ENCODE measurements at places on chromosomes 7 and 10.

DNA sequence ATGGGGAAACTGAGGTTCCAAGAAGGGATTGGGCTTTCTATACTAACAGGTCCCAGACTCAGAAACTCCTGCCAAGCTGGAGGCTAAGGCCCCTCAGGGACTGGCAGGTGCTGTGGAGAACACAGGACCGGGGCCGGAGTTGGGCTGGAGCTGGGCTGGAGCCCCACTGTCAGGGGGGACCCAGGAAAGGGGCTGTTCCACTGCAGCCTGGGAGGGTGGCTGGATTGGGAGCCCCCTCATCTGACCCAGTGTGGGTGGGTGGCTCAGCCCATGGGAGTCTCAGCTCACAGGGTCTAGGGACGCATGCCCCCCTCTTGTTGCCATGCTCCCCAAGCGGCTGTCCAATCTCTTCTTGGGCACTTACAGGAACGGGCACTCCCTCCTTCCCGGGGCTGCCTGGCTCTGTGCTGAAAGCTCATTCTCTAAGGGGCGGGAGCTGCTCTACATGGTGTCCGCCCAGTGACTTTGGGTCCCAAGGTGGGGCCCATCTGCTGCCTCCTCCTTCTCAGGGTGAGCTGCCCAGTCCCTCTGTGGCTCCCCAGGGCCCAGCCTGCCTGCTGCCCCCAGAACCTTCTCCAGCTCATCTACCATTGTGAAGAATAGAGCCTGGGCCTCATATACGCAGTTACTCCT, 126.5 kb downstream of the MYL10 start:
- no peak for DNase-seq

DNA sequence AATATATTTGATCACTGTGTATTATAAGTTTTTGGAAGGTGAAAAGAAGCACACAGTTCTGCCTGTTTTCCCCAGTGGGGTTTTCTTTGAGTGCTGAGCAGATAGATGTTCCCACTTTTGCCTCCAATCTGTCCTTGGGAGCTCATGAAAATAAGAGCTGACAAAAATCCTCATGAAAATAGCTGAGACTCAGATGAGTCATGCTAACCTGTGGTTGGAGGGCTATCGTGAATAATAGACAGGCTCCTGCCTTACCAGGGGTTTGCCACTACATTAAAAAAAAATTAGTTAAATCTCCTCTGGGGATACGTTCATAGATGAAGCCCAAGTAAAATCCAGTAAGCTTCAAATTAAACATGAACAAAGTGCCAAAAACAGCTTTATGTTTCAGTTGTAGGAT, 10.9 kb upstream of the AOAH start:
- no peak for DNase-seq

DNA sequence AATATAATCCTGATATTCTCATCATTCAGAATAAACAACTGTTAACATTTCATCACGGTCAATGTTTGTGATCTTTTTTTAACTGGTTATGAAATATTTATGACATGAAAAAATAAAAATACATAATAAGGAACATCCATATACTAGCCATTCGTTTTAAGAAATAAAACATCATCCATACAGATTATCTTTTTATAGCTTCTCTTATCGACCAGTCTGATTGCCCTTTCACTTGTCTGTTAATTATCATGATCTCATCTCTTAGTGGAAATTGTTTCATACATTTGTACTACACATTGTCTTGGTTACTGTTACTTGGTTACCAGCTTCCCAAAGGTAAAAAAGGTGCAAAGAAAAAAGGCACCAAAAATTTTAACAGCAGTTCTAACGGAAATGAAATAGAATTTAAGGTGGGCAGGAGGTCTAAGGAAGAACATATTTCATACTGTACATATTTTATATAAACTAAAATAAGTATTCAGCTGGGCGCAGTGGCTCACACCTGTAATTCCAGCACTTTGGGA, 8.4 kb downstream of the ARHGAP21 start:
- DNase-seq, result no peak

- no peak for DNase-seq
These were observed 46.3 kb upstream of the TM9SF3 start for GRCh38 chr10:96632974-96633710.

- peak; percentile 58 for DNase-seq
These were observed 811 bp downstream of the RGS10 start for GRCh38 chr10:119541459-119542356.

- DNase-seq, result no peak
These were observed 49.7 kb downstream of the ADCY1 start for GRCh38 chr7:45623740-45624391.

GRCh38 chr7:85474234-85474633, 287.4 kb upstream of the SEMA3D start:
- DNase-seq, result no peak

DNA sequence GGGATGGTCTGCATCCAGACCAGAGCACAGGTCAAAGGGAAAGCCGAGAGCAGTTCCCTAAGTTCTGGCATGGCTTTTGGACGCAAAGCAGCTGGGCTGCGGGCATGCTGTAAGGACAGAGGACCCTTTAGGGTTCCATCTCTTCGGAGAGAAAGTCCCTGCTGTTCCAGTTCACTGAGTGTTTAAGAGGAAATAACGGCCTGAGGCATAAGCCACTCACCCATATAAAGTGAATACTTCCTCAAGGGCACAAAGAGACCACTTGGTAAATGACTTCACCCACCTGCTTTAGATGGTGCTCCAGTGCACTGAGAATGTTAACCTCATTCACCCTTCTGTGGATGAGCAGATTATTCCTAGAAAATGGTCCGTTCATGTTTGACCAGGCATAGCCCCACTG, 586.7 kb upstream of the GALNT17 start:
- no peak for DNase-seq

DNA sequence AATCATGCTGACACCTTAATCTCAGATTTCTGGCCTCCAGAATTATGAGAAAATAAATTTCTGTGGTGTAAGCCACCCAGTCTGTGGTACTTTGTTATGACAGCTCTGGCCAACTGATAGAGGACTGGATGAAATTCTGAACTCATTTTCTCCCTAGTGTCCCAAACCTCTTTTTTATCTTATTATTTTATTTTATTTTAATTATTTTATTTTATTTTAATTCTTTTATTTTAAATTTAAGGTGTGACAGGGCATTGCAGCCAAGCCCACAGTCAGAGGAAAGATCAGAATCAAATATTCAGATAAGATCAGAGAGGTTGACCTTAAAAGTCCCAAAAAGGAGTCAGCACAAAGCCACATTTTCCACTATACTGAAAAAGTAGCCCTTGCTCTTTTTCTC, 228.1 kb downstream of the TFEC start:
- no peak for DNase-seq

DNA sequence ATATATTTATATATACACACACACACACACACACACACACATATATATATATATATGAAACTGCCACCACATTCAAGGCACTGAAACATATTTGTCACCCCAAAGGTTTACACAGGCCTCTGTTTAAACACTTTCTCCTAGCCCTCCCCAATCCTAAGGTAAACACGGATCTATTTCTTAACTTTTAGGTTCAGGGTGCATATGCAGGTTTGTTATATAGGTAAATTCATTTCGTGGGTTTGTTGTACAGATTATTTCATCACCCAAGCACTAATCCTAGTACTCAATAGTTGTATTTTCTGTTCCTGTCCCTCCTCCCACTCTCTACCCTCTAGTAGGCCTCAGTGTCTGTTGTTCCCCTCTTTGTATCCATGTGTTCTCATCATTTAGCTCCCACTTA, 305.0 kb downstream of the GPR37 start:
- DNase-seq, result no peak

DNA sequence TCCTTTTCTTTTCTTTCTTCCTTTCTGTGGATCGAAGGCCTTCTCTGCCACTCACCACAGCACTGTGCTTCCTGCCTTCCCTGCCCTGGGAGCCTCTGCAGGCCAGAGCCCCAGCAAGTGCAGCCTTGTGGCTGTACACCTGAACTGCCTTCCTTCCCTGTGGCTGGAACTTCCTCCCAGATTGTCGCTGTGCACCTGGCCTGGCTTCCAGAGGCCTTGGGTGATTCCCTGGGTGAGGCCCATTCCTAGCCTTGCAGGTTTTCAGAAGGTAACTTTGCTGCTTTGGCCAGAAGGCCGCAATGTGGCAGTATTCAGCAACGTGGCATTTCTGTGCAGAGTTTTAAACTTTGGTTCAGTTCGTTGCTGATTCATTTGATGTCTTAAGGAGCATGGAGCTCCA, 50.1 kb upstream of the RASGEF1A start:
- no peak for DNase-seq

GRCh38 chr10:53003094-53003493, 230.5 kb upstream of the MBL2 start:
- no peak for DNase-seq

DNA sequence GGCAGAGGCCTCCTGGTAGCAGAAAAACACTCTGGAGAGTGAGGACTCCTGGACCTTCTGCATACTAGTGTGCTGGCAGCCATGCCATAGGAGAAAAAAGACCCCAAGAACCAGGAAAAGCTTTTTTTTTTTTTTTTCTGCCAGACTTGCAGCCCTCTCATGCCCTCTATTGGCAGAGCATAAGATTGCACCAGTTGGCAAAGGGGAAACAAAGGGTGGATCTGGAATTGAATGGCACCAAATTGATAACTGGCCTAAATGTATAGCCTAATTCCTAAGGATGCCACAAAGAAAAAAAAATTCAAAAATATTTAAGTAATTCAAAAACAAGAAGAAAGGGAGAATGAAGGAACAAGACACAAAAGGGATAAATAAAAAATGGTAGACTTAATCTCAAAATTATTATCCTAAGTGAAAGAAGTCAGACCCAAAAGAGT, 112.5 kb upstream of the GHITM start:
- DNase-seq, result no peak

GRCh38 chr10:51698473-51699063, 827 bp downstream of the CSTF2T start:
- peak; percentile 1 for DNase-seq

GRCh38 chr10:112631501-112632400, 184.7 kb downstream of the VTI1A start:
- DNase-seq, result no peak

GRCh38 chr7:94440451-94441039, 45.9 kb downstream of the COL1A2 start:
- no peak for DNase-seq

GRCh38 chr10:132266594-132267161, 41.1 kb downstream of the STK32C start:
- no peak for DNase-seq

- DNase-seq, result no peak
These were observed 160.8 kb downstream of the PKD1L1 start for GRCh38 chr7:47787249-47788069.

DNA sequence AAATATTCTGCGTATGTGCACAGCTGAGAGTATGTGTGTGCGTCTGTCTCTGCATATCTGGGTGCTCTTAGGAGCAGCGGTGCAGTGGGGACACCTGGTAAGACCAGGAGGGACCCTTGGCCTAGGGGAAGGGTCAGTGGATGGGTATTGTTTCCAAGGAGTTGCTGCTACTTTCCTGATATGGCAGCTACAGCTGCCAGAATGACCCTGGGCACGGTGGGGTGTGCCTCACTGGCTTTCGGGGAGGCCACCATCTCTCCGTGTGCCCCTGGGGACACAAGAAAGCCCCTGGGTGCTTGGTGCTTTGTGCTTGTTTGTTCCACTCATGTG, 8.6 kb downstream of the PFKFB3 start:
- DNase-seq, result no peak

DNA sequence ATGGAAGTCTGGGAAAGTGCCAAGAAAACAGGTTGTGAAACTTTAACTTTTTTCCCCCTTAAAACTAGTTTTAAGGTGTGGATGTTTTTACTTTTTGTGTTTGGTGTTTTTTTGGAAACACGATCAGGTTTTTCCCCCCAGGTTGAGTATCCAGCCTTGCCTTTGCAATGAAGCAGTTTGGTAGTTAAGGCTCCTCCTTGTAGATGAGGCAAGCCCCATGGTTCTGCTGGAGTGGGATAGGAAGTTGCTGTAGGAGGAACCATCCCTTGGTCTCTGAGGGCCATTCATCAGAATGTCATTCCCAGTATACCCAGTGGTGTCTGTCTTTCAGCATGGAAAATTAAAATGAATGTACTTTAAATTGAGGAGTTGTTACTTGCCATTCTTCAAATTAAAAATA, 2.7 kb downstream of the CUL1 start:
- DNase-seq, result no peak

- DNase-seq, result no peak
These were observed 33.5 kb upstream of the CCSER2 start for GRCh38 chr10:84294766-84295447.

- DNase-seq, result peak; percentile 37
These were observed at the start of gene ADAP1 for GRCh38 chr7:954330-955238. Gene ADAP1, minus strand, starts transcription at chr7:954680. Its CDS starts 203 bp downstream, at chr7:954477.

GRCh38 chr10:110387983-110388686, 83.4 kb upstream of the SMNDC1 start:
- DNase-seq, result peak; percentile 19

GRCh38 chr10:51439645-51440044, 259.8 kb downstream of the CSTF2T start:
- no peak for DNase-seq

GRCh38 chr10:122746408-122746807, 46.8 kb upstream of the C10orf120 start:
- no peak for DNase-seq

DNA sequence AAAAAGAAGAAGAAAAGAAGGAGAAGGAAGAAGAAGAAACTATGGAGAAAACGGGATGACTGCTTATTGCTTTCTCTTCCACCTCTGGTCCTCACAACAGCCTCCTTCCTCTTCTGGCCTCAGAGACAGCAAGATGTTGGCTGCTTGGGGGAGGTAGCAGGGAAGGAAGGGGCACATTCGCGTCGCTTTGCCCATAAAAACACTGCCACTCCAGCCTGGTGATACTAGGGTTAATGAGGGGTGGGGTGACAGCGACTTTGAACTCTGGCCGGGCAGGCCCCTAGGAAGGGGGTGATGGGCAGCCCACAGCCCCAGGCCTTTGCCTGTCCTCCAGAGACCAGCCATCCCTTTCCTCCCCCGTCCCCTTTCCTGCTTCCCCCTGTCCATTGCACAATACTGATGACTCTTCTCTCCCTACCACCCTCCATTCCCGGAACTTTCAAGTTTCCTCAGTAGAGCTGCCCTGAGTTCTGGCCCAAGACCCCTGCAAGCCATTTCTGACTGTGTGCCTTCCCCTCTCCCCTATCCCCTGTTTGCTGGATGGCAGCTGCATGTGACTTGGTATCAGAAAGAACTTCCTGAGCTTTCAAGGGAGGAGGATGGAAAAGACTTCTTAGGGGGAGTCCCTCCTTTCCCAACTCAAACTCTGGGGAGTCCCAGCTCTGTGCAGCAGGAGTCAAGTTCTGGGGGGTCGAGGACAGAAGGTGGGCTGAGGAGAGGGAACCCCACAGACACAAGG, 2.2 kb upstream of the CUEDC2 start:
- DNase-seq, result no peak

- no peak for DNase-seq
These were observed at the start of gene PDLIM1 for GRCh38 chr10:95290461-95291364. Gene PDLIM1, minus strand, starts transcription at chr10:95291003. Its CDS starts 88 bp downstream, at chr10:95290915.

- no peak for DNase-seq
These were observed 361.8 kb downstream of the IPMK start for GRCh38 chr10:57905861-57906260.
